ENCODE measurements at places on chromosomes 16 and 17.

DNA sequence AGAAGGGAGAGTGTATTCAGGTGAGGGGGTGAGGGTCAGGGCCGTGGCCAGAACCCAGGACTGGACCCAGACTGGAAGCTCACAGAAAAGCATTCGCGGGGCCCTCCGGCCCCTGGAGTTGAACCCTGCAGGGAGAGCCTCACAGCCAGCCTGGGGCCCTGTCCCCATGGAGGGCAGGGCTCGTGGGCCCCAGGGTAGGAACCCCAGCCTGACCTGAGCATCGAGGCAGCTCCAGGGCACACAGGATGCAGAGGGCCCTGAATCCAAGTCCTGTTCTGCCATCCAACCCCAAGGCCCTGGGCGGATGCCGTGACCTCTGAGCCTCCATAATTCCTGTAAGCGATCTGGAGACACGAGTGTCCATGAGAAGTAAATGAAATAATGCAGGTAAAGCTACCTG, 79.1 kb downstream of the MGAT5B start:
- DNase-seq, result no peak

DNA sequence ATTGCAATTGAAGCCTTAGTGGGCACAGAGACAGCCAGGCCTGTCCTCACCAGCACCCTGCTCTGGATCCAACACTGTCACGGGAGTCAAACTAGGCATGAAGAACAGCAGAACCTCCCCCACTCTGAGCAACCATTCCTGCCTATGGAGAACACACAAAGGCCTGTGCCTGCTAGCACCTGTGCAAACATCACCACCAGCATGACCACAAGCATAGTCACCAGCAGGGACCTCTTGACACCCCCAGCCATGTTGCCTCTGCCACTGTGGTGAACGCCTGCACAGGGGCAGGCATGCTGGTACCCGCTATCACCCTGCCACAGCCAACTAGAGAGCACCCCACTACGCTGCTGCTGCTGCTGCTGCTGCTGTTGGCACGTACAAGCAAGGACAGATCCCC, 51.7 kb downstream of the CMC2 start:
- DNase-seq, result no peak

DNA sequence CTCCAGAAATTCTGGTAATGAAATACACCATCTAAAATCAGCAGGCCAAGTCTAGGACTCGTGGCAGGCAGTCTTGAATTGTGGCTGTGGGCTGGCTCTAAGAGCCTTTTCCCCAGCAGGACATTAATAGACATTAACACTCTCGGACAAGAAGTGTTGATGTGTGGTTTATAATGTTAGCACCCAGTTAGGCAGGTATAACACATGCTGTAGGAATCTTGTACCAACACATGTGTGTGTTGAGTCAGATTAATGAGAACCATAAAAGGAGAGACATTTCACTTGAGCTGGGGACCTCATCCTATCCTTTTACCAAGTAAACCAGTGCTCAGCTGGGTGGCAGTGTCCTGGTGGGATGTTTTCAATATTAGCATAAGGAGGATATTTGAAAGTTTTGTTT, 264.5 kb downstream of the FTO start:
- no peak for DNase-seq

- no peak for DNase-seq
These were observed 589 bp downstream of the NMT1 start for GRCh38 chr17:45061606-45062205.

DNA sequence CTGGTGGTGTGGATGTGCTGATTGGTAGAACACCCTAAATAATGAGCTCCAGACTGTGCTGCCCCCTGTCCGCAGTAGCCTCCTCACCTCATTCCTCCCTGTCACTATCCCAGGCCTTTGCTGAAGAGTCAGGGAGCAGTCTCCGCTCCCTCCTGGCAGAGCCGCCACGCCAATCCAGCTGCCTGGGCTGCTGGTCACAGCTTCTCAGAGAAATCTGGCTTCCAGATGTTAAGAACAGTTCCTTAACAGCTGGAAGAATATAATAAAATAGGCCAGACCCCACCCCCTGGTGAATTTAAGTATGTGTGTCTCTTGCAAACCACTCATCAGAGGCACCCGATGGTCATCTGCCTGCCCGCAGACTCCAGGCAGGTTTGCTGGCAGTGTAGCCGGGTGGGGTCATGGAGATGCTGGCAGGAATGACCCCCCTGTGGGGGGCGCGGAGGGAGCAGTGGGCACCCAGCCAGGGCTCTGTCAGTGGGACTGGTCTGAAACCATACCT, 161.0 kb downstream of the CCDC182 start:
- no peak for DNase-seq

DNA sequence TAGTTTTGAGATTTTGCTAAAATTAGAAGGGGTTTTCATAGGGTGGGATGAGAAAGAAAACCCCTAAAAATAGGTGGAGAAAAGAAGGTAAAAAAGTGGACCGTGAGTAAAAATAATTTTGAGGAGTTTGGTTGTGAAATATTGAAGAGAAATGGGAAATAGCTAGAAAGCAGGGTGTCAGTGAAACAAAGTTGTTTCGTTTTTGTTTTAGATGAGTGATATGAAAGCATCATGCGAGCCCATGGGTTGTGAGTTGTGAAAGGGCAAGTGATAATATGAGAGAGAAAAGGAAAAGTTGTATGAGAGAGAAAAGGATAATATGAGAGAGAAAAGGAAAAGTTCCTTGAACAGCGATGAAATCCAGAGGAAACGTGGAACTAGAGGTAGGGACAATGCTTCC, 7.3 kb upstream of the SMIM36 start:
- no peak for DNase-seq

GRCh38 chr16:74051-74746, 1.8 kb upstream of the RHBDF1 start:
- no peak for DNase-seq

GRCh38 chr17:19306160-19307111, 56.1 kb downstream of the B9D1 start:
- no peak for DNase-seq

DNA sequence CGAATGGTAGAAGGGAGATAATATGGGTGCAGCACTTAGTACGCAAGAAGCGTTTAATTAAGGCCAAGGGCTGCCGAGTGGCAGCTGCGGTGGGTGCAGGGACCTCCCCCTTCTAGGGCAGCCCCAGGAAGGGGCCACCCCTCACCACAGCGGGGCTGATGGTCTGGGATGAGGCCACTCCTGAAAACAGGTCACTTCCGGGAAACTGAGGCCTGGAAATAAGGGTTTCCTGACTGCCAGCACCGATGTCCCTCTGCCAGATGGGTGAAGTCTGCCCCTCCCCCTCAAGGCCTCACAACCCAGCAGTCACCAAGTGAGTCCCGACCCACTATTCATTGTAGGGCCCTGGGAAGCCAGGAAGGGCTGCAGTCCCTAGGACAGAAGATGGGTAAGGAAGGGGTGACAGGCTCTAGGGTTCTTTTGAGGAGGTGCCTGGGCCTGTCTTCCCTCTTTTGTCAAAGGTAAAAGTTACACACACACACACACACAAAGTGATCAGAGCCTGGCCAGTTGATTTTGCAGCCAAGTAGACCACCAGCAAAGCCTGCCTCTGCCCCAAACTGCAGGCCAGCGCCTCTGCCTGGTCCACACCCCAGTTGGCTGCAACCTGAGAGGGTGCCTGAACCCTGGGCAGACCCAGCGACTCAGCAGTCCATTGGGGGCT, 12.5 kb downstream of the SREBF1 start:
- DNase-seq, result no peak

GRCh38 chr17:57965521-57966160, 10.4 kb upstream of the CUEDC1 start:
- no peak for DNase-seq

- no peak for DNase-seq
These were observed 174.0 kb upstream of the GSE1 start for GRCh38 chr16:85438981-85439685.

GRCh38 chr16:12723681-12724080, 80.0 kb downstream of the CPPED1 start:
- no peak for DNase-seq

GRCh38 chr17:3972281-3972731, 8.1 kb upstream of the ATP2A3 start:
- no peak for DNase-seq

GRCh38 chr17:66727634-66728570, 107.0 kb upstream of the CACNG5 start:
- DNase-seq, result no peak

- DNase-seq, result no peak
These were observed 1.8 kb downstream of the MAPT start for GRCh38 chr17:45895969-45896785.

GRCh38 chr17:62897706-62898105, 68.3 kb upstream of the TANC2 start:
- no peak for DNase-seq

GRCh38 chr17:81249223-81250040, 10.3 kb downstream of the NDUFAF8 start:
- DNase-seq, result no peak

GRCh38 chr16:28602529-28602928, 5.7 kb upstream of the SULT1A2 start:
- DNase-seq, result no peak

- no peak for DNase-seq
These were observed 278.7 kb downstream of the FTO start for GRCh38 chr16:53982631-53983042.

DNA sequence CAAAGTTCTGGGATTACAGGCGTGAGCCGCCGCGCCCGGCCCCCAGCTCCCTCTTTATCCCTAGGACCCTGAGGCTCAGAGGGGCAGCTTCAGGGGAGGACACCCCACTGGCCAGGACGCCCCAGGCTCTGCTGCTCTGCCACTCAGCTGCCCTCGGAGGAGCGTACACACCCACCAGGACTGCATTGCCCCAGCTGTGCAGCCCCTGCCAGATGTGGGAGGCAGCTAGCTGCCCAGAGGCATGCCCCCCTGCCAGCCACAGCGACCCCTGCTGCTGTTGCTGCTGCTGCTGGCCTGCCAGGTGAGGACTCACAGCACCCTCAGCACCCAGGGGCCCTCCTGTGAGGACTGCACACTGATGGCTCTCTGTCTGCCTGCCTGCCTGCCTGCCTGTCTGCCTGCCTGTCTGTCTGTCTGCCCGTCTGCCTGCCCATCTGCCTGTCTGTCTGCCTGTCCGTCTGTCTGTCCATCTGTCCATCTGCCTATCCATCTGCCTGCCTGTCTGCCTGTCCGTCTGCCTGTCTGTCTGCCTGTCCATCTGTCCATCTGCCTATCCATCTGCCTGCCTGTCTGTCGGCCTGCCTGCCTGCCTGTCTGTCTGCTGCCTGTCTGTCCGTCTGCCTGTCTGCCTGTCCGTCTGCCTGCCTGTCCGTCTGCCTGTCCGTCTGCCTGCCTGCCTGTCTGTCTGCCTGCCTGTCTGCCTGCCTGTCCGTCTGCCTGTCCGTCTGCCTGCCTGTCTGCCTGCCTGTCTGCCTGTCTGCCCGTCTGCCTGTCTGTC, 5.0 kb downstream of the GCGR start:
- no peak for DNase-seq

- DNase-seq, result no peak
These were observed 61.2 kb downstream of the CLEC16A start for GRCh38 chr16:11005611-11005975.

DNA sequence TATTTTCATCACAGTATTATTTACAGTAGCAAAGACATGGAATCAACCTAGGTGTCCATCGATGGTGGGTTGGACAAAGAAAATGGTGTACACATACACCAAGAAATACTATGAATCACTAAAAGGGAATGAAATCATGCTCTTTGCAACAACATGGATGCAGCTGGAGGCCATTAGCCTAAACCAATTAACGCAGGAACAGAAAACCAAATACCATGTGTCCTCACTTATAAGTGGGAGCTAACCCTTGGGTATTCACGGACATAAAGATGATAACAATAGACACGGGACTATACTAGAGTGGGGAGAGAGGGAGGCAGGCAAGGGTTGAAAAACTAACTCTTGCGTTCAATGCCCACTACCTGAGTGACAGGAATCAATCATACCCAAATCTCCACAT, 41.0 kb downstream of the MRPS23 start:
- no peak for DNase-seq

DNA sequence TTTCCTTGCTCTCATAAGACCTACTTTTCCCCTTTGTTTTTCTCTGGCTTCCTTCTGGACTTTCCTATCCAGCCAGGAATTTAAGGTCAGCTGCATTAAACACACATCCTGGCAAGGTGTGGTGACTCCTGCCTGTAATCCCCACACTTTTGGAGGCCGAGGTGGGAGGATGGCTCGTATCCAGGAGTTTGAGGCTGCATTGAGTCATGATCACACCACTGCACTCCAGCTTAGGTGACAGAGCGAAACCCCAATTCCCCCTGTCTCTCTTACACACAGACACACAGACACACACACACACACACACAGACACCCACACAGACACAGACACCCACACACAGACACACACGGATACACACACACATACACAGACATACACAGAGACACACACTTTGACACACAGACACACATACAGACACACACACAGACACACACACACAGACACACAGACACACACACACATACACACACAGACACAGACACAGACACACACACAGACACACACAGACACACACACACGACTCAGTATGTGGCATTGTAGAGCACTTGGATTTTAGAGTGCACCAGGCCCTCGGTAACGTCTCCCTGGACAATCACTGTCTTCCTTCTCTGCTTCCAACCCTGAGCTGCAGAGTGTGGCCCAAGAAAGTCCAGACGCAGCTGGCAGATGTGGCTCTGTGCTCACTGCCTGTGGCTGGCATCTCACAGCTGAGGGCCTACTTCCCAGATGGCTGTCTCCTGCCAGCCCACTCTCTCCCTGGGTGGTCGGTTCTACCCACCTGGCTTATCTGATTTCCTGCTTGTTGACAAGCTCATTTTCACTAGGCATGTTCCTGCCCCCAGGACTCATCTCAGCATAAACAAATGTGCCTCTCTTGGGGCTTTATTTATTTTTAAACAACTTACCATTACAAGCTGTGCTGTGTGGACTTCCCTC, 39.0 kb downstream of the NLRP1 start:
- no peak for DNase-seq

GRCh38 chr16:69003500-69003899, 102.0 kb upstream of the HAS3 start:
- no peak for DNase-seq

DNA sequence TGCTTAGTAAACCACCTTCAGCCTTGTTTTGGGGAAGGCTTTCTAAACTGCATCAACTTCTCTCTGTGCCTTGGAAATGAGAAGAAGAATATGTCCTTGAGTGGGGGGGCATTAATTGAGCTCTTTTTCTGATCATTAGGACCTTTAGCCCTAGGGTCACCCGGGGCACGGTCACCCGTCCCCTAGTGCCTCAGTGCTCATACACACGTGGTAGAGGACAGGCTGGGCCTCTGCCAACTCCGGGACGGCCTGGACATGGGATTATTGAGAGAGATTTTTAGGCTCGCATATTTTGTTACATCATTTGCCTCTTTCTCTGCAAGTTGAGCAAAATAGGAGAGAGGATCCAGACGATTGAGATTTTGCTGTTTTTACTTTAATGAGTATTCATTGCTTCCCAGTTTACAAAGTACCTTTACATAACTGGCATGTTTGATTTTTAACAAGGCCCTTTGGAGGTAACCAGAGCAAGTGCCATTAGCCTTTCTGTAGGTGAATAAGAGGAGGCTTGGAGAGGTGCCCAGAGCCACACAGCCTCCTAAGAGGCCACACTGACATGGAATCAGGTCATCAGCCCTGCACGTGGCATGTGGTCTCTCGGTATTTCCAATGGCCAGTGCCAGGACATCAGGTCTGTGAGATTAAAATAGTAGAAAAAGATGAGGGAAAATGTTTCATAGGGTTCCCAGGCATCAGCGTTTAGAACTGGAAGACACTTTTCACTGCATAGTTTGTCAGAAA, 11.1 kb downstream of the PMM2 start:
- DNase-seq, result no peak
